Activated T-cell treated with anti-CD3 and anti-CD28 coated beads, Interleukin-2, amount 50 U/mL, for 72 hours (primary cell): ENCODE measurements at places on chromosomes 16 and 17. TPM values are rescaled to one million over a fixed set of nuclear protein-coding genes. Genes with fewer than 3 reads are reported as not detected.

Gene BCAR1
- total RNA-seq = 1.5 TPM

- DNase-seq = no peak
These were observed 148.1 kb downstream of the SALL1 start for GRCh38 chr16:51002881-51003490.

- DNase-seq = no peak
These were observed 142.8 kb downstream of the PRKCA start for GRCh38 chr17:66445229-66445628.

Gene FOXK2
- total RNA-seq = 59.9 TPM

- DNase-seq = no peak
These were observed 87.0 kb downstream of the ABCC1 start for GRCh38 chr16:16036359-16036792.

- DNase-seq = no peak
These were observed 38.9 kb downstream of the LGALS9 start for GRCh38 chr17:27669850-27670249.

Gene KRT31
- not detected for total RNA-seq

DNA sequence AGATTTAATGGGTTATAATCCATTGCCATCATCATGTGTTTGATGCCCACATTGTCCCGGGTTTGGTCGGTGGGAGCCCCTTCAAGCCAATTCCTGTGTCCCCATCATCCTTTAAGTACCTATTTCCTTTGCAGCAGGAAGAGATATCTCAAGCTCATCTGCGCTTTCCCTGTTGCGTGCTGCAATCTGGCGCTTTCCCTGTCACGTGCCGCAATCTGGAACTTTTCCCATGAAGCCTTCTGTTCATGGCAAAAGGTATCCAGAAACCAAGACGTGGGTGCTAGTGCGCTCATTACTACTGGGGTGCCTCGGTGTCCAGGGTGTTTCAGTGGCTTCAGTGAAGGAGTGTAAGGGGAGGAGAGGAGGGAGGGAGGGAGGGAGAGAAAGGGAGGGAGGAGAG, 174.6 kb upstream of the ZNF469 start:
- no peak for DNase-seq

DNA sequence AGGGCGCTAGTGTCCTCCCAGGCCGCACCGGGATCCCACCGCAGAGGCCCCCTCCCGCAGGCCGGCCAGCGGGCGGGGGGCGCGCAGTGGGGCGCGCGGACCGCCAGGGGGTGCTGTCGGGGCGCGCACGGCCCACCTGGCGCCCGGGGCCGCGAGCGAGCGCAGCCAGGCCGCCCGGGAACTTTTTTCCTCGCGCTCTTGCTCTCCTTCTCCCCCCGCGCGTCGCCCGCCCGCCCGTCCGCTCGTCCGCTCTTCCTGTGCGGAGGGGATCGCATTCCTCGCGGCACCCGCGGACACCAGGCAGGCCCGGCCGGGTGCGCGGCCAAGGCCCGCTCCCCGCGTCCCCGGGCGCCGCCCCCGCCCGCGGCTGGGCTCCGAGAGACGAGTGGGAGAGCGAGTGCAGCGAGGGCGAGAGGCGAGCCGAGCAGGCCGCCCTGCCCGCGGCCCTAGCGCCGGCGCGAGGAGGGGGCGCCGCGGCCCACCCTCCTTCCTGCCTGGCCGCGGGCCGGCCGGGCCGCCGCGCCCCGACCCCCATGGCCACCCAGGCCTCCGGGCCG, at the start of gene RAI1:
TSS of gene RAI1 (plus strand) at position 272 of the 557 bp plus-strand sequence. CDS start 111,491 bp downstream, outside the sequence.
- DNase-seq = peak; percentile 86

Gene MYLK3
- 0.81 TPM for total RNA-seq

- no peak for DNase-seq
These were observed 7.8 kb downstream of the NCBP3 start for GRCh38 chr17:3838206-3838605.

- no peak for DNase-seq
These were observed 444.1 kb upstream of the RBFOX1 start for GRCh38 chr16:6888531-6888930.

Gene FSCN2
- 0.95 TPM for total RNA-seq

GRCh38 chr17:82372249-82373071, 895 bp downstream of the UTS2R start:
- DNase-seq = no peak

Gene CDH11
- not detected for total RNA-seq

GRCh38 chr17:35934760-35935159, 4.2 kb upstream of the RDM1 start:
- DNase-seq = no peak

GRCh38 chr17:60729854-60730253, 52.2 kb downstream of the BCAS3 start:
- no peak for DNase-seq

- DNase-seq = no peak
These were observed 181.5 kb downstream of the ZNF423 start for GRCh38 chr16:49674351-49674851.

Gene HID1
- 7.3 TPM for total RNA-seq

Gene RHBDL3
- 0.21 TPM for total RNA-seq

Gene OTOA
- 0.58 TPM for total RNA-seq
